ENCODE measurements at places on chromosomes 7 and 10. TPM values are rescaled to one million over a fixed set of nuclear protein-coding genes. Genes with fewer than 3 reads are reported as not detected.

DNA sequence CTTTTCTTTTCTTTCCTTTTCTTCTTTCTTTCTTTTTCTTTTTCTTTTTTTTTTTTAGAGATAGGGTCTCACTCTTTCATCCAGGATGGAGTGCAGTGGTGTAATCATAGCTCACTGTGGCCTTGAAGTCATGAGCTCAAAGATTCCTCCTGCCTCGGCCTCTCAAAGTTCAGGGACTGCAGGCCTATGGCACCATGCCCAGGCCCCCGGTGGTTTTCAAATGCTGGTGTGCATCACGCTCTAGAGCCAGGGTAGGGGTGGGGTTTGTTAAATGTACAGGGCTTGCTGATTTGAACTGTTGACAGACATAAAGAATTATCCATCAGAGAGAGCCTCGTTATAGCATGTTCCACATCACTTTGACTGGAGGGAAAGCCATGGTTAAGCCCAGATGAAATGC lies 5.8 kb downstream of the MINDY4 start:
- no peaks in the 10 kb centered on the region for H3K27me3 ChIP-seq
- peaks cover 7% of the 10 kb centered on the region for H3K36me3 ChIP-seq
- H3K4me3 ChIP-seq = no peak overlapping the region
- peaks cover 21% of the 10 kb centered on the region for H3K4me1 ChIP-seq

The PTPN20 gene
- total RNA-seq = not detected

DNA sequence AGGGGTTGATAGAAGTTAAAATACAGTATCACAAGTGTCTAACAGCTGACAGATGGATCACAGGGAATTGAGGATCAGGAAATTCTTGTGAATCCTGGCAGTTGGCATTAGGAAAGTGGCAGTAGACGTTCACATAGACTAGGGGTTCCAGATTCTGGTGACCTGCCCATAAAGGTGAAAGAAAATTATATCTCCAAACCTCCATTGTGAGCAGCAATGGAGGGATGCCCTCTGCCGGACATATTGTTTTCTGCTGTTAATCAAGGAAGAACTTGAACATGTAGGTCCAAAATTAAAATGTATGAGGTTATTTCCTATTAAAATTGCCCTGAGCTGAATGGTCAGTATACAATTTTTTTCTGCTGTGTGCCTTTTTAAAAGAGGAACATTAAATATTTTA lies 5.1 kb downstream of the NME8 start:
- H3K4me1 ChIP-seq = no peaks in the 10 kb centered on the region
- H3K4me3 ChIP-seq = no peak overlapping the region
- H3K27me3 ChIP-seq = no peaks in the 10 kb centered on the region
- H3K36me3 ChIP-seq = no peaks in the 10 kb centered on the region
- H3K27ac ChIP-seq = no peak overlapping the region
- DNase-seq = no peak

DNA sequence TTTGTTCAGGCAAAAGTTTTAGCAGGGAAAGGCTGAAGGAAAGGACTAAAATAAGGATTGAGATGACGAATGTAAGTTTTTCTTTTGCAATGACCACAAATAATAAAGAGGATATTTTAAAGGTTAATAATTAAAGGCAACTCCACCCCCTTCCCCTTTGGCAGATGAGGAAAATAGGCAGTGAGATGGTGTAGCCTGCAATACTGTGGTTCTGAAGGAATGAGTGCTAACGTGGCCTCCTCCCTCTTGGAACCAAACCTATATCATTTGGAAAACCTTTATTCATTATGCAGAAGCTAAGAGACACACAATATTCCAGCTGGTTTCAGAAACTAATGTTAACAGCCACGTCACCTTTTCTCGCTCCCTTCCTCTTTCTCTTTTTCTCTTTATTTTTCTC lies 70.9 kb upstream of the COL1A2 start:
- H3K27ac ChIP-seq = peak overlapping the region; percentile 91
- DNase-seq = no peak
- no peaks in the 10 kb centered on the region for H3K27me3 ChIP-seq

- peaks cover 8% of the 10 kb centered on the region for H3K4me1 ChIP-seq
- H3K36me3 ChIP-seq = peaks cover 41% of the 10 kb centered on the region
- no peaks in the 10 kb centered on the region for H3K27me3 ChIP-seq
- DNase-seq = no peak
Measured at GRCh38 chr7:152108359-152108758, 82.9 kb downstream of the GALNT11 start.

The WDFY4 gene
- not detected for total RNA-seq

- H3K4me3 ChIP-seq = no peak overlapping the region
- peaks cover 7% of the 10 kb centered on the region for H3K27me3 ChIP-seq
- no peaks in the 10 kb centered on the region for H3K4me1 ChIP-seq
- H3K36me3 ChIP-seq = no peaks in the 10 kb centered on the region
- DNase-seq = no peak
Measured at GRCh38 chr7:78492146-78492545, 693.6 kb downstream of the PHTF2 start.

DNA sequence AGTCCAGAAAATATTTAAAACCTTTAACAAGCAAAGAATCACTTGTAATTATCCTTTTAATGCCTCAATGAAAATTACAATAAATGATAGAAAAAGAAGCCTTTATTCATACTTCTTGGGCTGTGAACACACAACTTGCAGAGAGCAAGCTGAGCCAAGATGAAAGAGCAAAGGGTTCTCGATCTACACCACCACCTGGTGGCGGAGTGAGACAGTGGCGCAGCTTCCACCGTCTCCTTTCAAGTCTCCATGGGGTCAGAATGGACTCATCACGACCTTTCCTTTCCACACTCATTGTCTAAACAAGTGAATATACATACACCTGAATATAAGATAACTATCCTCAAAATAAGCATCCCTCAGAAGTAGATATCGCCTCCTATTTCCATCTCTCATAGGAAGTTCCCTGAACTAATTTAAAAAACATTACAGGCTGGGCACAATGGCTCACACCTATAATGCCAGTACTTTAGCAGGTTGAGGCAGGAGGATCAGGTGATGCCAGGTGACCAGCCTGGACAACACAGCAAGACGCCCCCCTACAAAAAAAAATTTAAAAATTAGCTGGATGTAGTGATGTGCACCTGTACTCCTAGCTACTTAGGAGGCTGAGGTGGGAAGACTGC lies 40.7 kb downstream of the ATE1 start:
- H3K27ac ChIP-seq = no peak overlapping the region
- H3K27me3 ChIP-seq = no peaks in the 10 kb centered on the region
- no peak for DNase-seq
- peaks cover 8% of the 10 kb centered on the region for H3K36me3 ChIP-seq
- H3K4me3 ChIP-seq = no peak overlapping the region

DNA sequence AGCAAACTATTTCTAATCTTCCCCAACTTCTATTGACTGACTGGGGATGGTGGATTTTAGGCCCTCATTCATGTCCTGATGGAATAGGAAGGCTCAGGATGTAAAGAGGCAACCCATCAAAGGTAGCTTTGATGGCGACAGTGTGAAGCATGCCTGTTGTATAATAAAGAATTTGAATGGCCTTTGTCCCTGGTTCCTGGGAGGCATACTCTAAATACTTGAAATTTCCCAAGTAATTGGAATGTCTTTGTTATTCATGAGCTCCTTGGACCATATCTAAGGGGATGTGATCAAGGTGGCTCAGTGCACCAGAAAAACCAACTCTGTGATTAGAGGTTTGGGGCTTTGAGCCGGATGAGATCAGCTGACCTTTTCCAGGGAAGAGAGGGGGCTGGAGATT lies 264.5 kb upstream of the NEBL start:
- no peaks in the 10 kb centered on the region for H3K36me3 ChIP-seq
- no peak overlapping the region for H3K27ac ChIP-seq
- H3K4me3 ChIP-seq = no peak overlapping the region
- DNase-seq = no peak
- no peaks in the 10 kb centered on the region for H3K4me1 ChIP-seq

The HOXA3 gene
- not detected for total RNA-seq

- peaks cover 38% of the 10 kb centered on the region for H3K4me1 ChIP-seq
- no peaks in the 10 kb centered on the region for H3K27me3 ChIP-seq
- DNase-seq = no peak
- H3K36me3 ChIP-seq = peaks cover 3% of the 10 kb centered on the region
- H3K27ac ChIP-seq = peak overlapping the region; percentile 87
Measured at GRCh38 chr10:102744374-102745051, 765 bp downstream of the WBP1L start.

GRCh38 chr7:68892236-68892635 lies 706.0 kb upstream of the AUTS2 start:
- H3K36me3 ChIP-seq = no peaks in the 10 kb centered on the region
- H3K4me3 ChIP-seq = no peak overlapping the region
- H3K27ac ChIP-seq = no peak overlapping the region

DNA sequence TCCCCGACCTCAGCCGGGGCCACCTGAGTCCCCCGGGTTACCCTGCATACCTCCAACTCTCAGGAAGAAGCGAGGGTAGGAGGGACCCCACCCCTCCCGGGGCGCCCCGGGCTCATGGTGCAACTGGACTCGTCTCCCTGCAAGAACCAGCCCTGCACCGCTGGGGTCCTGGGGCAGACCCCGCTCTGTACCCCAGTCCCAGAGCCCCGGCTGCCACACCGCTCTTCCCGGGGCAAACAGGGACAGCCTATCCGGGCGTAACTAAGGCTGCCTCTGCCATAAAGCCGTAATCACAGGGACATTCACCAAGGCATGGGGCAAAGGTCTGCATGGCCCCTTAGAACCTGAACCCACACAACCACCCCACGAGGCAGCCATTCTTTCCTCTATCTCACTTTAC lies 6.7 kb upstream of the MAFK start:
- peaks cover 8% of the 10 kb centered on the region for H3K27me3 ChIP-seq
- H3K27ac ChIP-seq = no peak overlapping the region
- H3K4me1 ChIP-seq = peaks cover 9% of the 10 kb centered on the region
- no peak for DNase-seq

The NYAP1 gene
- total RNA-seq = 0.89 TPM
